CD4-positive, alpha-beta T cell treated with Interleukin-12 subunit alpha and Interleukin-12 subunit beta, for 1 hour (primary cell): ENCODE measurements at places on chromosomes 5 and 9.

- DNase-seq, result no peak
Observed at GRCh38 chr9:5617749-5618148, 11.2 kb upstream of the RIC1 start.

- no peak for DNase-seq
Observed at GRCh38 chr5:147918899-147919298, 12.6 kb upstream of the C5orf46 start.

DNA sequence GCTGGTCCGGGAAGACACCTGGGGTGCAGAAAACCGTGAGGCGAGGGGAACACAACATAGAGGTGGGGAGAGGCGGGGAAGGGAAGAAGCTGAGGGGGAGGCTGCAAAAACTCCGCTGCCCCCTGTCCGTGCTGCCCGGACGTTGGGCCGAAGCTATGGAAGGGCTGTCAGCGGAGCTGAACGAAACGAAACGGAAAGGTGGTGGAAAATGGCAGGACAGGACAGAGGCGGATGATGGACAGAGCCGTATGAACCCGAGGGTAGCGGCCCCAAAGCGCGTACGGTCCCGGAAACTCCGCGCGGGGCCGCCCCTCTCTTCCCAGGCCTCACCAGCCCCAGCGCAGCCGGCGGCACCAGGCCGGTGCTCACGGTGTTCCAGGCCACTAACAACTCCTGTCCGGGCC, 272 bp downstream of the ANAPC2 start:
- DNase-seq, result no peak

- DNase-seq, result peak; percentile 27
Observed at GRCh38 chr9:79945016-79945415, 373.3 kb downstream of the TLE4 start.

DNA sequence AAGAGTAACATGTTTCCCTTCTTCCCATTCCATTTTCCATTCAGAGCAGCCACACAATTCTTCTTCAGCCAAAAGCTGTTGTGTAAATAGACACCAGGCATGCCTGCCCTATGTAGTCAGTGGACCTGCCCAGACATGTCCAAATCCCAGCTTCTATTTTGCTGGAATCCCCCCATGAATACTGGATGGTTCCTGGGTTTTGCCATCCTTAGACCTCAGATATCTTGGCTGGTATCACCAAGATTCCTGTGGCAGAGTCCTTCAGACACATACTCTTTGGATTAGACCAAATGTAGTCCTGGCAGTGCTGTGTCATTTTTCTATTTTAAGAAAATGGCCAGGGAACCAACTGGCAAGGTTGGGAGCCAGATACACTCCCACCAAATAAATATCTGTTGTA, 10.3 kb downstream of the FST start:
- no peak for DNase-seq

GRCh38 chr9:79308012-79308411, 263.8 kb upstream of the TLE4 start:
- no peak for DNase-seq

- no peak for DNase-seq
Observed at GRCh38 chr5:61320860-61321259, 11.2 kb upstream of the ZSWIM6 start.

GRCh38 chr5:141758310-141758998, 76.4 kb upstream of the ARAP3 start:
- no peak for DNase-seq

DNA sequence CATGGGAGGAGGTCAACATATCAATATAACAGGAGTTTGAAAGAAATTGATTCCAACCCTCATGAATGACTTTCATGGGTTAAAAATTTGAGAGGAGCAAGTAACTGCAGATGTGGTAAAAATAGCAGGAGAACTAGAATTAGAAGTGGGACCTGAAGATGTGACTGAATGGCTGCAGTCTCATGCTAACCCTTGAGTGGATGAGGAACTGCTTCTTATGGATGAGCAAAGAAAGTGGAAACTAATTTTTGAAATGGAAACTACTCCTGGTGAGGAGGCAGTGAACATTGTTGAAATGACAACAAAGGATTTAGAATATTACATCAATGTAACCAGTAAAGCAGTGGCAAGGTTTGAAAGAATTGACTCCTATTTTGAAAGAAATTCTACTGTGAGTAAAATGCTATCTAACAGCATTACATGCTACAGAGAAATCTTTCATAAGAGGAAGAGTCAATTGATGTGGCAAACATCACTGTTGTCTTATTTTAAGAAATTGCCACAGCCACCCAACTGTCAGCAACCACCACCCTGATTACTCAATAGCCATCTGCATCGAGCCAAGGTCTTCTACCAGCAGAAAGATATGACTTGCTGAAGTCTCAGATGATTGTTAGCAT, 1683.2 kb downstream of the MAT2B start:
- DNase-seq, result no peak

DNA sequence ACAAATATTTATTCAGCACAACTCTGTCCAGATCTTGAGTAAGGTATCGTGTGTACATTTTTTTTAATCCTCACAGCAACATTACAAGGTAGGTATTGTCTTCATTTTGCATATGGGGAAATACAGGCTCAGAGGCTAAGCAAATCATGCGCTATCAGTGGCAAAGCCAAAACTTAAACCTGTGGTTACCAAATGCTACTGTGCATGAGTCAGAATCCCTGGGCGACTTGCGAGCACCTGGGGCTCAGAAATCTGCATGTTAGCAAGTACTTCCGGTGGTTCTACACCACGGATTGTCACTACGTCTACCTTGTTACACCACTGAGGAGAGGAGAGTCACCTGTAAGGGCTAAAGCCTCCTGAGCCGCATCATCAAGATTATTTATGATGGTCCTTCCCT, 21.3 kb downstream of the C5orf58 start:
- peak; percentile 81 for DNase-seq

DNA sequence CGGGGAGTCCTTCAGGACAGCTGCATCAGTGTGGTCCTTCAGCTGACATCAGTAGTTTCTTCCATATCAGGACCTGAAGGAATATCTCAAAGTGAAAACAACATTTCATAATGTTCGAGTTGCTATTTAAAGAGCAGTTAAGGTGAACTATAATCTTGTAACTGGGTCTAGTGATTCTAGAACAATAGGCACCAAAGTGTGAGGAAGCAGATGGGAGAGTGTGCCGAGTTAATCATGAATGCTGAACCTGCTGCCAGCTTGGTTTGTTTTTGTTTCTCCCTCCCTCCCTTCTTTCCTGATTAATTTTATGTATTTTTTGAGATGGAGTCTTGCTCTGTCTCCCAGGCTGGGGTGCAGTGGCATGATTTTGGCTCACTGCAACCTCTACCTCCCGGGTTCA, 3.6 kb upstream of the PTGR1 start:
- DNase-seq, result no peak

GRCh38 chr9:86274821-86275643, 7.3 kb downstream of the ISCA1 start:
- DNase-seq, result no peak

DNA sequence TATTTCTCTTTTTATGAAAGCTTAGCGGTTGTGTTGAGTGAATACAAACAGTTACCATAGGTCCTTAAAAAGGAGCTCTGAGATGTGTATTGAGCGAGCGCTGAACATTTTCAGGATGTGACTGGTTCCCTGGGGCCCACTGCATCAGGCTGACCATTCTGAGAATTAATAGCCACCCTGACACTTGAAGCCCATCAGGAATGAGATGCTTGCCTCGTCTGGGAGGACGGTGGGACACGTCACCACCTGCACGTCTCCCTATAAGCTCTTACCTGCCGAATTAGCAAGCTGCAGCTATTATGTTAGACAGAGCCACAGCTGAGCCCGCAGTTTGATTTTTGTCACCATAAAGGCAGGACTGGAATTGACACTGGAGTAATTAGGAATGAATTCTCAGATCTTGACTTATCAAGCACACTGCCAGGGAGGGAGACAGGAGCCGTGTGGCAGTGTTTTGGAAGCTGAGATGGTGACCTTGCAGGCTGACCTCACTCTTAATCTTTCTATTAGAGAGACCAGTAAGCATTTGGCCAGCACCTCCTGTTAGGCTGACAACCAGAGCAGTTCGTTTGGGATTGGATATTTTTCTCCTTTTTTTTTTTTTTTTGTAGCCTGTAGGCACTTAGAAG, 373.1 kb upstream of the WWC1 start:
- no peak for DNase-seq

- DNase-seq, result no peak
Observed at GRCh38 chr5:34554641-34555040, 101.5 kb upstream of the RAI14 start.

GRCh38 chr9:125763394-125763801, 16.2 kb downstream of the PBX3 start:
- no peak for DNase-seq

GRCh38 chr5:165139721-165140120, 1634.3 kb downstream of the MAT2B start:
- no peak for DNase-seq

GRCh38 chr9:113543296-113543981, 79.9 kb downstream of the RGS3 start:
- DNase-seq, result no peak

- DNase-seq, result no peak
Observed at GRCh38 chr9:75666856-75667554, 223.5 kb upstream of the PCSK5 start.

- DNase-seq, result no peak
Observed at GRCh38 chr9:30280229-30280900, 2104.1 kb upstream of the ACO1 start.

DNA sequence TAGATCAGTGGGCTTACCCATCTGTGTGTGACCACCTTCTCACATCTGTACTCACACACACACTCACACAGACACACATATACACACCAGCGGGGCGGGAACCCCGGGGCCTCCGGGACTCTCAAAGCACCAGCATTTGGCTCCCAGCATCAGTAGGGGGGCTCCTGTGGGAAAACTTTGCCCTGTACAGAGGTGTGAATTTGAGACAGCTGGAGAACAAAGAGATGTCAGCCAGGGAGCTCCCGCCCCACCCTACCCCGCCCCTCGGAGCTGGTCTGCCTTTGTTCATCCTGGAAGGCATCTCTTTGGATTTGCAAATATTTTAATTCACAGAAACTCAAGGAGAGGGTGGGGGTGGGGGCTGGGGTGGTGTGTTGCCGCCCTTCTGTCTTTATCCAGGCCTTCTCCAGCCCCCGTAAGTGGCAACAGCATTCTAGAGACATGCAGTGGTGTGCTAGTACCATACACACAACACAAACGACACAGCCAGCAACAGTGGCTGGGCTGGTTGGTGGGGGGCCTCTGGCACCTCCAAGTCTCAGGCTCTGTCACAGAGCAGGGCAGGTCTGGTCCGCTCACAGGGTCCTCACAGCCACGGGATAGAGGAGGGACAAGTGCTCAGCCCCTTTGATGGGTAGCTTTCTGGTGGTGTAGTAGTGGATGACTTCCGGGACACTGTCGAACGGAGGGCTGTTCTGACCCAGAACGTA, 15.5 kb upstream of the SLC25A51 start:
- no peak for DNase-seq

DNA sequence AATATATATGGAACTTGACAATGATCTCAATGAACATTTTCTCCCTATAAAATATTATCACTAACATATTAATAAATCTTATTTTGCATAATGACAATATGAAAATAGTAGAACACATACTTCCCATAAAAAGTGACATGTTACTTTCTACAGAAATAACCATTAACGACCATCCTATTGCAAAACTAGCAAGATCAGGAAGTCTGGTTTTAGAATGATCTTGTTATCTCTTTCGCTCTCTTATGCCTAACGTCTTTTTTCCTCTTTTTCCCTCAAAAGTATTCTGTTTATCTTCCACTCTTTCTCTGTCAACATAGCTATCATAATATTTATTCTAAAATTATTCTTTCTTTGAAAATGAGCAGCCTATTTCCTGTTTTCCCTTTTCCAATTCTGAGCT, 21.6 kb upstream of the C5orf46 start:
- DNase-seq, result no peak

- DNase-seq, result no peak
Observed at GRCh38 chr9:34689116-34689470, 2.0 kb downstream of the CCL19 start.

DNA sequence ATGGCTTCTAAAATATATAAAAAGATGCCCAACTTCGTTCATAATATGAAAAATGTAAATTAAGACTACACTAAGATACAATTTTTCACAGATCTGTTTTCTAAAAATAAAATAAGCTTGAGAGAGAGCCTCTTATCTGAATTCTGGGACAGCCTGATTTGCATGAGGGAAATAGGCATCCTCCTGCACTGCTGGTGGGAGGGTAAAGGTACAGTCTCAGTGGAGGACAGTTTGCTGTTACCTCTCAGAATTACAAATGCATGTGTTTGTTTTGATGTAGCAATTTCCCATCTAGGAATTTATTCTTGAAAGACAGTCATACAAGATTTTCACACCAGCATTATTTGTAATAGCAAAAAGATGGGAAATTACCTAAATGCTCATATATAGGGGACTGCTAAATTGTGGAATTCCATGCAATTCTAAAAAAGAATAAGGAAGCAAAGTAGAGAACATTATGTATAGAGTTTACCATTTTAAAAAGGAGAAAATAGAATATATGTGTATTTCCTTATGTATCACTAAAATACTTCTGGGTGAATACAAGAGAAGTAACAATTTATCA, 75.7 kb downstream of the ZSWIM6 start:
- no peak for DNase-seq

GRCh38 chr9:127396253-127396807, 639 bp upstream of the SLC2A8 start:
- DNase-seq, result no peak
